ENCODE measurements at places on chromosomes 7 and 10. TPM values are rescaled to one million over a fixed set of nuclear protein-coding genes. Genes with fewer than 3 reads are reported as not detected.
A peak's percentile ranks its signal among the peaks of the same experiment; 100 is the strongest.

SPDYE11 gene
- not detected for total RNA-seq

CPXM2 gene
- total RNA-seq = 0.05 TPM

HOXA11 gene
- total RNA-seq = not detected

PDZD7 gene
- not detected for total RNA-seq

- no peak overlapping the region for H3K27ac ChIP-seq
- H3K4me3 ChIP-seq = no peak overlapping the region
These were observed 49.8 kb downstream of the STK31 start for GRCh38 chr7:23759671-23760391.

DNA sequence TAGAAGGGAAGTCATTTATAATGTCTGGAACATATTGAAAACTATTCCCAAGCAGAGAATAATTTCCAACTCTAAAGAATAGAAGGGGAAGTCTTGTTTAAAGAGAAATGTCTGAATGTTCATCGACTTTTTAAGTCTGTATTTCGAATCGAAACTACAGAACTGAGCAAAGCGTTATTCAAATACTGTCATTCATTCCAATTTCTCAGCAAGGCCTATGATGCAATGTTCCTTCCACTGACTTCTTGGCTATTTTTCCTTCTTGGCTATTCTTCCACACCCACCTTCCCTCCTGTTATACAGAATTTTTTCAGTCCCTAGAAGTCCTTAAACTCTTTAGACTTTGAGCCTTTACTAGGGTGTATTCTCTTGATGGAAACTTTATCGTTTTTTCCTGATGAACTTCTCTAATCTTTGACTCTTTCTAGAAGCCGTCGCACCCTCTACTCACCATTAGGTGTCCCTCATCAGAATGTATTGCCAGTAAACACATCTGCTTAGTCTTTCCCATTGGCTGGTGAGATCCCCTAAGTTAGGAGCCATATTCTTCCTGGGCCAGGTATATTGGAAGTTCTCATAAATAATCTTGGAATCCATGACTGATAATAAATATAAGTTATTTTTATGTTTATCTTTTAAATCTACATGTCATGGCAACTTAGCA, 235.7 kb upstream of the CCDC6 start:
- no peaks in the 10 kb centered on the region for H3K36me3 ChIP-seq
- DNase-seq = no peak
- no peaks in the 10 kb centered on the region for H3K27me3 ChIP-seq
- H3K4me1 ChIP-seq = peaks cover 6% of the 10 kb centered on the region
- H3K4me3 ChIP-seq = no peak overlapping the region

GRCh38 chr10:116207690-116208089, 65.3 kb downstream of the GFRA1 start:
- DNase-seq = no peak
- H3K27me3 ChIP-seq = no peaks in the 10 kb centered on the region
- peak overlapping the region; percentile 23 for H3K27ac ChIP-seq
- H3K4me1 ChIP-seq = peaks cover 36% of the 10 kb centered on the region
- no peaks in the 10 kb centered on the region for H3K36me3 ChIP-seq
- no peak overlapping the region for H3K4me3 ChIP-seq

DNA sequence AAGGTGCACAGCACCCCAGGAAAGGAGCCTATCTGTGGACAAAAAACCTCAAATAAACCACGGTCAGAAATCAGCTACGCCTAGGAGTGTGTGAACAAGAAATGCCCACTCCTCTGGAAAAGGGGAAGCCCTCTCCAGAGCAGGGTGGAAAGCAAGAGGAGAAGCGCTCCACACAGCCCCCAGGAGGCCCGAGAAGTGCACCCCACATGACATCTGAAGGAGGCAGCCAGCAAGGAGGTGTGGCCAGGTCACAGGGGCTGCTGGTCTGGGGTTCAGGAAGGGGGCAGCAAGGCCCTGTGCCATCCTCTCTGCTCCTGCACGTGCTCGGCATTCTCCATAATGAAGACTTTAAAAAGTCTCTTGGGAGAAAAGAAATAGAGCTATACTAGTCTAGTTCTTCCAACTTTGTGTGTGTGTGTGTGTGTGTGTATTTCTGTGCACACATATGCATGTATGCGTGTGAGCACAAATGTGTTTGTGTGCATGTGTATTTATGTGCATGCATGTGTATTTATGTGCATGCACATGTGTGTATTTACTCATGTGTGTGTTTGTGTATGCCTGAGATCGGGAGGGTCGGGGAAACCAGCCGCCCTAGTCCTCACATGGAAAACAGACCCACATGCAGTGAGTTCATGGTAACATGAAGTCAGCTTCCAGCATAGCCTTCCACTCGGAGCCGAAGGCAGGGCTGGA, 76.5 kb downstream of the TNS3 start:
- H3K4me1 ChIP-seq = peaks cover 21% of the 10 kb centered on the region
- peaks cover 3% of the 10 kb centered on the region for H3K36me3 ChIP-seq

GRCh38 chr7:28500138-28500537, 87.8 kb downstream of the CREB5 start:
- no peaks in the 10 kb centered on the region for H3K36me3 ChIP-seq
- H3K4me3 ChIP-seq = no peak overlapping the region
- H3K27ac ChIP-seq = no peak overlapping the region
- H3K27me3 ChIP-seq = peaks cover 3% of the 10 kb centered on the region

GRCh38 chr7:42091461-42092291, 145.3 kb downstream of the GLI3 start:
- H3K4me3 ChIP-seq = no peak overlapping the region
- H3K4me1 ChIP-seq = no peaks in the 10 kb centered on the region
- no peaks in the 10 kb centered on the region for H3K27me3 ChIP-seq

- no peak overlapping the region for H3K27ac ChIP-seq
- DNase-seq = peak; percentile 45
- H3K4me1 ChIP-seq = no peaks in the 10 kb centered on the region
- H3K27me3 ChIP-seq = no peaks in the 10 kb centered on the region
- H3K36me3 ChIP-seq = no peaks in the 10 kb centered on the region
These were observed 51.4 kb downstream of the C10orf67 start for GRCh38 chr10:23293145-23293724.

Data from liver (tissue), 10 donors.